ENCODE measurements at places on chromosomes 16 and 17. TPM values are rescaled to one million over a fixed set of nuclear protein-coding genes. Genes with fewer than 3 reads are reported as not detected.
A peak's percentile ranks its signal among the peaks of the same experiment; 100 is the strongest.

The SLC52A1 gene
- 0.78 TPM for total RNA-seq

The CPNE7 gene
- total RNA-seq = 42.6 TPM

The GPR139 gene
- total RNA-seq = 0.55 TPM

The RHBDL3 gene
- total RNA-seq = 11.6 TPM

The HIGD1B gene
- not detected for total RNA-seq

The MARCHF10 gene
- total RNA-seq = 1.0 TPM

The SPECC1 gene
- 93.4 TPM for total RNA-seq

The HOXB13 gene
- total RNA-seq = 1.7 TPM

GRCh38 chr16:77917971-77918370, 104.4 kb upstream of the CLEC3A start:
- H3K27me3 ChIP-seq = no peaks in the 10 kb centered on the region
- H3K36me3 ChIP-seq = no peaks in the 10 kb centered on the region
- H3K4me1 ChIP-seq = peaks cover 60% of the 10 kb centered on the region
- DNase-seq = no peak
- no peak overlapping the region for H3K27ac ChIP-seq
- H3K4me3 ChIP-seq = no peak overlapping the region

DNA sequence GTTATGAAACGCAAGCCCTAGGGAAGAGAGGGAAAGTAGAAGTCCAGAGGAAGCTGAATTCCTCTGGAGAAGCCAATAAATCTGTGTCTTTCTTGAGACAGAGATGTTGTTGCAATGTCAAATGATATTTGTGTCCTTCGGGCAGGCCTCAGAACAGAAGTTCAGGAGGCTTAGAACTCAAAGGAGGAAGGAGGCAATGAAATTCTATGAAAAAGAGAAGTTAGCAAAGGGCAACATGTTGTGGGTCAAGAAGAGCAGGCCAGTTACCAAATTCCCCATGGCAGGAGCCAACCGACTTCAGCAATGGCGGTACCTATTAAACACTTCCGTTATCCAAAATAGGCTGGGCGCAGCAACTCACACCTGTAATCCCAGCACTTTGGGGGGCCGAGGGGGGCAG, 109.0 kb upstream of the DHX40 start:
- H3K4me3 ChIP-seq = no peak overlapping the region
- no peak for DNase-seq
- no peaks in the 10 kb centered on the region for H3K4me1 ChIP-seq
- no peaks in the 10 kb centered on the region for H3K36me3 ChIP-seq
- H3K27ac ChIP-seq = no peak overlapping the region

DNA sequence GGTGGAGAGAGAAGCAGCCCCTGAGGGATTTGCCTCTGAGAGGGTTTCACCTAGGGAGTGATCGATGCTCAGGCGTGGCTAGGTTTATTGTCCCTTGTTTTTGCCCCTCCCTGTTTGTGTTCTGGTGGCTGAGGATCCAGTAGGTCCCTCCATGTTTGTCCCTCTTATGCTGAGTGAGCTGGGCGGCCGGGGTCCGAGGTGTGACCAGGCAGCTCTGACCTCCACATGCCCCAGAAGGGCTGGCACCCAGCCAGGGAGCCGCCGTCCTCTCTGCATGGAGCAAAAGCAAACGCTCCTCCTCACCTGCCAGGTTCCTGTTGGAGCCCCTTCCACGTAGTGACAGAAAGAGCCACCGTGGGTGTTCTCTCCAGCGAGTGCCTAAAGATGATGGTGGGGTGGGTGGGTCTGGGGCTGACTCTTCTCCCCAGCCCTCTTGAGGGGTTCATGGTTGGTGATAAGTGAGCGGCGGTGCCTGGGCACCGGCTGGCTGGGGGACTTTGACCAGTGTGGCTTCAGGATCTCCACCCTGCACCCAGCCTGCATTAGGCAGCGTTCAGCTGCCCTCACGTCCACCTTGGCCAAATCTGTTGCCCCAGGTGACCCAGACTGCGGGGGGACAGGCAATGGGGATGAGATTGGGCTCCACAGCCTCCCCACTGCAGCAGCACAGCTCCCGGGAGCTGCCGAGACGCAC, 14.1 kb upstream of the NUDT16L1 start:
- no peak for DNase-seq
- no peak overlapping the region for H3K4me3 ChIP-seq
- H3K4me1 ChIP-seq = peaks cover 3% of the 10 kb centered on the region
- H3K36me3 ChIP-seq = peaks cover 5% of the 10 kb centered on the region
- H3K27me3 ChIP-seq = no peaks in the 10 kb centered on the region

GRCh38 chr17:33328129-33328528, 35.0 kb upstream of the ASIC2 start:
- peaks cover 30% of the 10 kb centered on the region for H3K27me3 ChIP-seq
- H3K36me3 ChIP-seq = no peaks in the 10 kb centered on the region
- H3K27ac ChIP-seq = no peak overlapping the region

GRCh38 chr16:27127308-27127707, 60.6 kb downstream of the C16orf82 start:
- H3K4me3 ChIP-seq = no peak overlapping the region
- no peak overlapping the region for H3K27ac ChIP-seq
- H3K4me1 ChIP-seq = no peaks in the 10 kb centered on the region
- H3K27me3 ChIP-seq = peaks cover 5% of the 10 kb centered on the region
- no peak for DNase-seq

- no peak overlapping the region for H3K4me3 ChIP-seq
- no peak for DNase-seq
- H3K4me1 ChIP-seq = no peaks in the 10 kb centered on the region
- no peak overlapping the region for H3K27ac ChIP-seq
- peaks cover 24% of the 10 kb centered on the region for H3K36me3 ChIP-seq
Observed at GRCh38 chr17:7695586-7695985, 7.3 kb downstream of the WRAP53 start.

GRCh38 chr17:12691173-12691572, 25.5 kb downstream of the MYOCD start:
- DNase-seq = no peak
- H3K36me3 ChIP-seq = no peaks in the 10 kb centered on the region
- no peaks in the 10 kb centered on the region for H3K4me1 ChIP-seq
- H3K27ac ChIP-seq = no peak overlapping the region

GRCh38 chr17:38663125-38663751, 11.5 kb downstream of the EPOP start:
- peaks cover 32% of the 10 kb centered on the region for H3K27me3 ChIP-seq
- H3K4me3 ChIP-seq = no peak overlapping the region
- H3K27ac ChIP-seq = no peak overlapping the region
- H3K36me3 ChIP-seq = no peaks in the 10 kb centered on the region
- H3K4me1 ChIP-seq = peaks cover 28% of the 10 kb centered on the region
- DNase-seq = peak; percentile 95

- H3K36me3 ChIP-seq = no peaks in the 10 kb centered on the region
- no peak overlapping the region for H3K27ac ChIP-seq
- H3K27me3 ChIP-seq = peaks cover 8% of the 10 kb centered on the region
- no peaks in the 10 kb centered on the region for H3K4me1 ChIP-seq
Observed at GRCh38 chr17:4460661-4461060, 26.9 kb downstream of the SPNS3 start.

- H3K27me3 ChIP-seq = peaks cover 7% of the 10 kb centered on the region
- no peak overlapping the region for H3K27ac ChIP-seq
- DNase-seq = no peak
- no peaks in the 10 kb centered on the region for H3K36me3 ChIP-seq
- no peak overlapping the region for H3K4me3 ChIP-seq
Observed at GRCh38 chr16:57670196-57670595, 2.1 kb downstream of the ADGRG3 start.

Measured in WTC11 (cell line).